Fibroblast of lung (primary cell): ENCODE measurements at places on chromosomes 5 and 9. TPM values are rescaled to one million over a fixed set of nuclear protein-coding genes. Genes with fewer than 3 reads are reported as not detected.

DNA sequence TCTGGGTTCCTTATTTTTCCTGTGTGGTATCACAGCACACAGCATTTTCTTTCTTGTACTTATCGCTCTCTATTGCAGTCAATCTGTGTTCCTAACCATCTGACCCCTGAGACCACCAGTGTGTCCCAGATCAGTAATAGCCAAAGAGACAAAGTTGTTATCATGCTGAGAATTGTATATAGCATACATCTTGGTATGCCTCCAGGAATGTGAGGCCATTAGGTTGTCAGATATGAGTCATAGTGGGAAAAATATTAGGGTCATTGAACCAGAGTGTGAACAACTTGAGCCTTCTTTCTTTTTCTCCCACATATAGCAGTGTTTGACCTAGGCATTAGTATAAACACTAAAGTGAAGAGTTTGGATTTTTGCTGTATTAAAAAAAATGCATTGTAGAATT, 106.3 kb downstream of the NDUFAF2 start:
- H3K27me3 ChIP-seq = no peaks in the 10 kb centered on the region
- no peaks in the 10 kb centered on the region for H3K36me3 ChIP-seq
- DNase-seq = peak; percentile 72
- peaks cover 8% of the 10 kb centered on the region for H3K4me1 ChIP-seq
- H3K27ac ChIP-seq = no peak overlapping the region

Gene BARHL1
- not detected in 2 replicates for total RNA-seq

- no peaks in the 10 kb centered on the region for H3K4me1 ChIP-seq
- no peak for DNase-seq
- no peak overlapping the region for H3K4me3 ChIP-seq
- H3K27me3 ChIP-seq = peaks cover 3% of the 10 kb centered on the region
Measured at GRCh38 chr9:113299800-113300292, 3.3 kb downstream of the RNF183 start.

DNA sequence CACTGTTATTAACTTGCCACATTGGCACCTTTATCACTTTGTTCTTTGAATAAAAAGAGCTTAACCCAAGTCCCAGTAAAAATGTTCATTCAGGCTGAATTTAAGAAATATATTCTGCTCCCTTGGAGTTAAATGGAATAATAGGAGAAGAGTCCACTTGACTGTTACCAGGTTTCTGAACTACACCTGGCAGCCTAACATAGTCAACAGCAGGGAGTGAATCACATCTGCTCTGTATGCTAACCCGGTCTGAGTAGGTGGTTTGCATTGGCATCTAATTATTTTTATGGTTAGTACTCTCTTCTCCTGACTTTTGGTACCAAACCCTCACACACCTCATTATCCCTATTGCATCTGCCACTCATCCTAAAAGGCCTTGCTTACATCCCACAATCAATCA, 86.7 kb downstream of the STK32A start:
- no peaks in the 10 kb centered on the region for H3K4me1 ChIP-seq
- DNase-seq = no peak
- no peak overlapping the region for H3K4me3 ChIP-seq
- H3K36me3 ChIP-seq = no peaks in the 10 kb centered on the region

Gene SLC9A3
- 0.50 and 0.51 TPM in 2 replicates for total RNA-seq

DNA sequence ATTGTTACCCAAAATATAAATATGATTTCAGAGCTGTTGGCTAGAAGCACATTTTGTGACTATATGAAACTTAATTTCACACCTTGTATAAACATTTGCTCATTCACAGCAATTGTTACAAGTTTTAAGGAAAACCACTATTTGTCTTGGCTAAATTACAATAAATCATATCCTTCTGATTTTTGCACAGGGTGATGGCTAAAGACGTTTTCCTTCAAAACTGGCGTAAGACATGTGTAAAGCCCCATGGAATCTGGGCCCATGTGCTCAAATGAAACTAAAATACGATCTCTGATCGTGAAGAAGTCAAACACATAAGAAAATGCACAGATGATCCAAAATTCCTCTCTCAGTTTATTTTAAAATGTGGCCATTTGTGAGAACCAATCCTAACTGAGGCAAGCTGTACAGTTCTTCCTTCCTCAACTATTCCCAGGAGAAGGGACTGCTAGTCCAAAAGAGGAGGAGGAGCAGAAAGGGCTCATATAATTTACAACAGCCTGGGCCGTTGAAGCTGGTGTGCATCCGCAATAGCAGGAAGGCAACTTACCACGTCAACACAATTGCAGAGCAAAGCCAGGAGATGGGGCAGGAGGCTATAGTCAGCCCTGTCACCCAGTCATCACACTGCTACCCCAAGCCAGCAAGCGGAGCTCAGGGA, 98.4 kb downstream of the MED27 start:
- DNase-seq = no peak
- peaks cover 4% of the 10 kb centered on the region for H3K4me1 ChIP-seq
- no peaks in the 10 kb centered on the region for H3K36me3 ChIP-seq
- no peak overlapping the region for H3K27ac ChIP-seq
- H3K27me3 ChIP-seq = no peaks in the 10 kb centered on the region

Gene TEK
- total RNA-seq = 0.51 and 1.8 TPM in 2 replicates

- no peaks in the 10 kb centered on the region for H3K27me3 ChIP-seq
- peaks cover 17% of the 10 kb centered on the region for H3K36me3 ChIP-seq
- H3K4me3 ChIP-seq = no peak overlapping the region
- H3K4me1 ChIP-seq = no peaks in the 10 kb centered on the region
Measured at GRCh38 chr9:127884427-127884911, 7.0 kb upstream of the AK1 start.

Gene RNF145
- total RNA-seq = 54.2 and 57.8 TPM in 2 replicates

DNA sequence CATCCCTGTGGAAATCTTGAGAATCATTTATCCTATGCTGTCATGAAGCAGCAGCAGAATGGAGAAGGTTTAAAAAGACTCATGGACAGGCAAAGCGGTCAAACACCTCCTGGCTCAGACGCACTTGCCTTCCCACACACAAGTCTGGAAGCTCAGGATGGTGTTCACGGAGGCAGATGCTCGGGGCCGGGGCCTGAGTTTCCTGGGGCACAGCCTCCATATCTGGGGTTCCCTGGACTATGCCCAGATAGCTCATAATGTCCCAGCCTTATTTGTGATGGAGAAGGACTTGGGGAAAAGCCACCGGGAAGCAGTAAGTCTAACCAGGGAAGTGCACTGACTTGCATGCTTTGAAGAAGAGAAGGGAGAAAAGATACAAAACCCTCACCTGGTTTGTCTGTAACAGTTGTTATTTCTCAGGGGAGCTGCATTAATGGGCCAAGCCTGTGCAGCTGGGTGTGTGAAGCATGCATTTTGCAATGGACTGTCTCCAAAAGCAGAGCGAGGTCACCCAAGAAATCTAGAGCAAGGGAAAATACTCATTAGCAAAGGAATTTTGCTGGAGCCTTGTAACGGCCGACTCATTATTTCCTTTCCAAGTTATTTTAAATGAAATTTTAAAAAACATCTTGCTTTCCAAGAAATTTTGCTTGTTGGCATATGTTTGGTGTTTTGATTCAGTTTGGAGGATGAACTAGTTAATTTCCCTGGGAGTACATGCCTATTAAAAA, 3.4 kb downstream of the S1PR3 start:
- H3K27ac ChIP-seq = no peak overlapping the region
- peaks cover 22% of the 10 kb centered on the region for H3K4me1 ChIP-seq
- DNase-seq = peak; percentile 71
- peak overlapping the region; percentile 18 for H3K4me3 ChIP-seq
- no peaks in the 10 kb centered on the region for H3K27me3 ChIP-seq
- peaks cover 1% of the 10 kb centered on the region for H3K36me3 ChIP-seq

DNA sequence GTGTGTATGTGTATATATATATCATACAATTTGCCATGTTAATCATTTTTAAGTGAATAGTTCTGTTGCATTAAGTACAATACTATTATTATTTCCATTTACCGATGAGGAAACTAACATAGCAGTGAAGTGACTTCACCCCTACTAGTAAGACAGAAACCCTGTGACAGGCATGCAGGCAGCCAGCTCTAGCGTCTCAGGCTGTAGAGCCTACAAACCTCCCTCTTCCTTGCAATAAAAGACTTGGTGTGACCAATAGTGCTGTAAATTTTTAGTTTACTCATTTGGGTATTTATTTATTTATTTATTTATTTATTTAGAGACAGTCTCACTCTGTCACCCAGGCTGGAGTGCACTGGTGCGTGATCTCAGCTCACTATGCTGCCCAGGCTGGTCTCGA, 24.7 kb downstream of the FNBP1 start:
- no peak overlapping the region for H3K27ac ChIP-seq
- no peaks in the 10 kb centered on the region for H3K36me3 ChIP-seq
- no peaks in the 10 kb centered on the region for H3K27me3 ChIP-seq
- peaks cover 2% of the 10 kb centered on the region for H3K4me1 ChIP-seq
